Activated naive CD4-positive, alpha-beta T cell treated with anti-CD3 and anti-CD28 coated beads, Interleukin-2, amount 10 ng/mL, durations not matched to agents 5 hours and 36 hours (primary cell): ENCODE measurements at places on chromosomes 4 and X. TPM values are rescaled to one million over a fixed set of nuclear protein-coding genes. Genes with fewer than 3 reads are reported as not detected.

Gene EDA
- total RNA-seq: 15.1 TPM

Gene BEND2
- not detected for total RNA-seq

Gene LNX1
- not detected for total RNA-seq

Gene NKAP
- 8.9 TPM for total RNA-seq
